ENCODE measurements at places on chromosomes 7 and 10.

DNA sequence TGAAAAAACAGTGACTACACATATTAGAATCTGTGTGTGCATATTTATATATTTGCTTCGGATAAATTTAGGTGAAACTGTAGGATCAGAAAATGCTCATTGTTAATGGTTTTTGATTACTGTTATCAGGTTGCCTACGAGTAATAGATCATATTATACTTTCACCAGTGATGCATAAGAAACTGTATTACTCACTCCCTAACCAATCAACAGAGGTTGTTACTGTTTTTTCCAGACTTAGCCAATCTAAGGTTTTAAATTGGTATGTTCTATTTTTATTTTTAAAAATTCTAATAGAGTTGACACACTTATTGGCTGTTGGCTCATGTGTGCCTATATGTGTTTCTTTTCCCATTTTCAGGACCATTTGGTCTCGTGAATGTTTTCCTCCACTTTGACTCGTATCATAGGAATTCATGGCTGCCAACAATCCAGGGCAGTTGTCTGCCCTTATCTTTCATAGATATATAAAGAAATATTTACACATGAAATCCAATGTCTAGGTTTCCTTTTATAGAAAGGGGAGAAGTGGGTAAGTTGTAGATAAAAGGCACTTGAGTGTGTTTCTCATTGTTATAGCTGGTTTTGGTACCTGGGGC is 59.2 kb downstream of the ANLN start:
- DNase-seq: no peak

DNA sequence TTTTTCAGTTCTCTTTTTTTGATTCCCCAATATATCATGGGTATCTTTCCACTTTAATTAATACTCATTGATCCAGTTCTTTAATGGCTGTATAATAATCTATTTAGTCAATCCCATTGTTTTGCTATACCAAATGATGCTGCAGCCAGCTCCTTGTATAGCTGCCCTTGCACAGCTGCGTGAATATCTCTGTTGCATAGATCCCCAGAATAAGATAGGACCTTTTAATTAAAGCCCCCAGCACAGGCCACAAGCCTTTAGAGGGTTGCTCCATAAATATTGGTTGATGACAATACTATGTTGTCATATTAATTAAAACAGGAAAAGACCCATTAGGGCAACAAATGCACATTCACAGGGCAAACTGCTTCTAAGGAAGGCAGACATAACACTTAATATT is 57.9 kb downstream of the BUB3 start:
- no peak for DNase-seq

GRCh38 chr7:105935250-105935649 is 27.8 kb upstream of the CDHR3 start:
- no peak for DNase-seq

DNA sequence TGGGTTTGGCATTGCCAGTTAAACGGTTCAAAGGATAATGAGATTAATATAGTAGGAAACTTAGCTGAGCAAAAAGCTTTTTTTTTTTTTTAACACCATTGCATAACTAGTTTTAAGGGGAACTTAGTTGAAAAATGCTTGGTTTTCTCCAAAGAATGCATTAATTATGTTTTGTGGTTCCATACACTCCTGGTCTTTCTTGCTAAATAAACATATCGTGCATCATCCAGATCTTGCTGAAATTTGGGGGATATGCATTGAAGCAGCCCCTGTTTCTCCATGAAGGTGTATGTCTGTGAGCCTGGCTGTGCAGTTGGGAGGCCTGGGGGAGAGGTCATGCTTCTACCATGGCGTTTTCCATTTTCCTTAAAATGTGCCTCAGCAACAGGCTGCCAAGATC is 558.2 kb upstream of the GALNT17 start:
- no peak for DNase-seq

DNA sequence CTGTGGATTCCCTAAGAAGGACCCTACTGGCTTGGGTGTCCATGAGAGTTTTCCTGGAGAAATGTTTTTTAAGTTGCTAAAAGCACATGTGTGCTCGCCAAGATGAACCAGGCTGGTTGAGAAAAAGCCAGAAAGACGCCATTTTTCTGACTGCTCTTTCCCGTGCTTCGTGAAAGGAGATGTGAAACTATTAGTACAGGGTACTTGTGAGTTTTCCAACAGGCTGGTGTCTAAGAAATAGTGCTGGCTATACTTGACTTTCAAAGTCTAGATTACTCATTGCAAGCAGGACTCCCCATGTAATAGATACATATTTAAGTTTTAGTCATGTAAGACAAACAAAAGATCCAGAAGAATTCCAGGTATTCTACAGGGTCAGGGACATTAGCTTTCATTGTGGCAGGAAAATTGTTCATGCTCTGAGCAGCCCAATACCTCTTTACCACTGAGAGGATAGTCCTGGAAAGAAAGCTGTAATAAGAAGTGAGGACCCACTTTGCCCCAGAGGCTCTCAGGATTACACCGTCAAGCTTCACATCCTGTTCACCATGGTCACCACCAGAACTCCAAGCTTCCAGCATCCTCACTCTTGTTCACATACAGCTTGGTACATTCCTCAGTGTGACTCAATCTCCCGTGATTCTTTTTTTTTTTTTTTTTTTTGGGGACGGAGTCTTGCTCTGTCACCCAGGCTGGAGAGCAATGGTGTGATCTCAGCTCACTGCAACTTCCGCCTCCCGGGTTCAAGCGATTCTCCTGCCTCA is 43.8 kb upstream of the ICA1 start:
- no peak for DNase-seq

DNA sequence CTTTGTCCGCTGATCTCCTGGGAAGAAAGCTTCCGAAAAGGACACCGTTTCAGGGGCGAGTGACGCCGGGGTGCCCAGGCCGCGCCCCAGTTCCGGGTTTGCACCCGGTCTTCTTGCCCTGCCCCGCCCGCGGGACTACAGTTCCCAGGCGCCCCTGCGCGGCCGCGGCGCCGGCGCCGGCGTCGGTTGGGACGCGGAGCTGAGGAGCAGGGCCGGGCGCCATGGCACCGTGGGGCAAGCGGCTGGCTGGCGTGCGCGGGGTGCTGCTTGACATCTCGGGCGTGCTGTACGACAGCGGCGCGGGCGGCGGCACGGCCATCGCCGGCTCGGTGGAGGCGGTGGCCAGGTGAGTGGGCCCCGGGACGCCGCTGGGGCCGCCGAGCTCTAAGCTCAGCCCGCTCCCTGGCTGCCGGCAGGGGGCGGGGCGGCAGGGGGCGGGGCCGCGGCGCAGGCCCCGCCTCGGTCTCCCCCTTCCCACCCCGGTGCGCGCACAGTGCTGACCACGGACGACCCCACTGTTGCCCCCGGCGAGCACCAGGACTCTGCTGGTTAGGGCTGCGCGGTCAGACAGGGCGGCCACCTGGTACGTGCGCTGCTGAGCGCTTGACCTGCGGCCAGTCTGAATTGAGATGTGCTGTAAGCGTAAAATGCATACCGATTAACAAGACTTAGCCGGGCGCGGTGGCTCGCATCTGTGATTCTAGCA is at the start of gene LHPP:
Gene LHPP (plus strand): TSS at position 182 of the 706 bp plus-strand sequence. CDS start 40 bp downstream, at position 222.
- DNase-seq: no peak

- DNase-seq: no peak
Measured at GRCh38 chr7:120400806-120401455, 128.0 kb downstream of the KCND2 start.

DNA sequence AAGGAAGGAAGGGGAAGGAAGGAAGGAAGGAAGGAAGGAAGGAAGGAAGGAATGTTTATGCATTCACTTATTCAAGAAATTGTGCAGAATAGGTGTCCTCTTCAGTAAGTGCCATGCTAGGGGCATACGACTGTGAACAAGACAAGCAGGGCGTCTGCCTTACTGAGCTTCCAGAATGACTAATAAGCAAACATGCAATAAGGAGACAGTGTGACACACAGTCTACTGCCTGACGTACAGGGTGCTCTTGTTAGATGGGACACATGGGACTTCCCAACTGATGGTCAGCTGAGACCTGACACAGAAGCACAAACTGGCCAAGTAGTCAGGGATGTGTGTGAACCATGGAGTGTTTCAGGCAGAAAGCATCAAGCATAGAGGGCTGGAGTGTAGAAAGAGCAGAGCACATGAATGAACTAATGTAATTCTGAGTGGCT is 18.2 kb downstream of the DNAJC12 start:
- DNase-seq: peak; percentile 91

GRCh38 chr7:141481971-141482370 is 69.2 kb upstream of the AGK start:
- no peak for DNase-seq

DNA sequence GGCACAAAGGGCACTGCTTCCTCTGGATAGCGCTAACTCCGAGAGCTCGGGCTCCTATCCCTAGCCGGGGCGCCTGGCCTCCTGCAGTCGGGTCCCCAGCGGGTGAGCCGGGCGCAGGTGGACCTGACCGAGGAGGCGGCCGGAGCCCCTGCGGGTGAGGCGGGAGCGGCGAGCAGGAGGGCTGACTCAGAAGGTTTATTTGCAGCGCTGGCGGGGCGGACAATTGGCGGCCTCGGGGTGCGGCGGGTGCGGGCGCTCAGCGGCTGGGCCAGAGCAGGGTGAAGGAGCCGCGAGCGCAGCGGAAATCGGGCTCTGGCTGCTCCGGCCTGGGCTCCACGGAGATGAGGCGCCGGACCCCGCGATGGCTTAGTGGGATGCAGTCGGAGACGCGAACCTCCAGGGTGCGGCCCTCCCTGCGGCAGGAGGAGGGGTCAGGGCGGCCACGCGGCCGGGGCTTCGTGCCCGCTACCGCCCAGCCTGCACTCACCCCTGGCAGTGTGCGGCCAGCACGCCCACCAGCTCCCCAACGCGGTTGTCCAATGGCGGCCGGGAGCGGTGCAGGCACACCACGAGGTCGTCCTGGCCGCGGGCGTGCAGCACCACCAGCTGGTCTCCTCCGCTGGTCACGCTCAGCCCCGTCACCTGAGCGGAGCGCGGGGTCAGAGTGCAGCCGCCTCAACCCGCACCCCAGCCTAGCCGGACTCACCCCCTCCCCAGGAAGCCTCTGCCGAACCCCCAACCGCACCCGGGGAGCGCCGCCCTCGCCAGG is 16.1 kb downstream of the MYO1G start:
- DNase-seq: no peak

DNA sequence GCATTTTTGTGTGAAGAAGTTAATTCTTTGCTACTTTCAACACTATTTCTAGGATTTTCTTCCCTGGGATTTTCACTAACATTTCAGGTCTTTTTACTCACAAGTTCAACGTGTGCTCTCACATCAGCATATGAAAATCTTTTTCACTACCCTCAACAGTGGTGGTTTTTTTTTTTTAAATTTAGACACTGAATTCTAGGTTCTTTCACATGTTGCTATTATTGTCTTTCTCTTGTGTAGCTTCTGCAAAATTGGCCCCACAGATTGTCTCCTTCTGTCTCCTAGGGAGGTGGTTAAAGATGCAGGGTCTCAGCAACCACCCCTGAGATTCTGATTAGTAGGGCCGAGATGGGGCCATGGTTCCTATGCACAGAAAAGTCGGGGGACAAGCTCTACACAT is 165.0 kb upstream of the GPR26 start:
- no peak for DNase-seq

DNA sequence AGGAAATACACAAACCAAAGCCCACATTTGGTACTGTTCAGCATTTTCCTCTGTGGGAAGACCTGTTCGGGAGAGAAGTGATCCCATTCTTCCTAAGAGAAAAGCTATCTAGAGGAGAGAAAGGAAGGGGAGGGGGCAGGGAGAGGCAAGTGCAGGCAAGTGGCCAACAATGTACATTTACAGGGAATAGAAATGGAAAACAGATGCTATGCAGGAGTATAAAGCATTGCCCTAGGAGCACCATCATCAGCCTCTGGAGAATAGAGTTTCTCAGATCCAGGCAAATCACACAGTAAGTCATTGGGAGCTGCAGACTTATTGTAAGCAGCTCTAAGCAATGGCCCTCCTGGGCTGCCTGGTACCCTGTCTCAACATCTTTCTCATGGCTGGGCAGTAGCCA is 424.4 kb upstream of the AUTS2 start:
- DNase-seq: no peak

DNA sequence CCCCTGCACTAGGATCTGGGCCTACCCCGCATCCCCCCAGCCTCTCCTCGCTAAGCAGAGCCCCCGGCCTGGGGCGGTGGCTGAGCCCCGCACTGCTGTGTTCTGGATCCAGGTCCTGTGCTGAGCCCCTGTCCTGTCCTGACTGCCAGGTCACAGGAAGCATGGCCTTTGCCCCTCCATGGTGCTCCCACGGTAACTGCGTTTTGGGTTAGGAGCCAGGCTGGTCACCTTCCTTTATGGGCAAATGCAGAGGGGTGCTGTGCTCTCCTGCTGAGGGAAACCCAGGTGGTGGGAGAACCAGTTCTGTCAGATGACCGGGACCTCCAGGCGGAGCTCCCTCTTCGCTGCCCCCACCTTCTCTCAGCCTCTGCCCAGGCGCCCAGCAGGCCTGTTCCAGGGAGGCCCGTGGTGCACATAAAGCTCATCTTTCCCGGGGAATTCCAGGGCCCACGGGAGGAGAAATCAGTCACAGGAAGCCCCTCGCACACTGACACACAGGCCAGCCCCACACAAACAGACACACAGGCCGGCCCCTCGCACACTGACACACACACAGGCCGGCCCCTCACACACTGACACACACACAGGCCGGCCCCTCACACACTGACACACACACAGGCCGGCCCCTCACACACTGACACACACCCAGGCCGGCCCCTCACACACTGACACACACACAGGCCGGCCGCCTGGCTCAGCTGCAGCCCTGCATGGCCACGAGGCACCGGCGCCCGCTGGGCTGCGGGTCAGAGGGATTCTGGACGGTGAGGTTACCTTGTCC is 75.6 kb downstream of the CFAP46 start:
- DNase-seq: no peak

DNA sequence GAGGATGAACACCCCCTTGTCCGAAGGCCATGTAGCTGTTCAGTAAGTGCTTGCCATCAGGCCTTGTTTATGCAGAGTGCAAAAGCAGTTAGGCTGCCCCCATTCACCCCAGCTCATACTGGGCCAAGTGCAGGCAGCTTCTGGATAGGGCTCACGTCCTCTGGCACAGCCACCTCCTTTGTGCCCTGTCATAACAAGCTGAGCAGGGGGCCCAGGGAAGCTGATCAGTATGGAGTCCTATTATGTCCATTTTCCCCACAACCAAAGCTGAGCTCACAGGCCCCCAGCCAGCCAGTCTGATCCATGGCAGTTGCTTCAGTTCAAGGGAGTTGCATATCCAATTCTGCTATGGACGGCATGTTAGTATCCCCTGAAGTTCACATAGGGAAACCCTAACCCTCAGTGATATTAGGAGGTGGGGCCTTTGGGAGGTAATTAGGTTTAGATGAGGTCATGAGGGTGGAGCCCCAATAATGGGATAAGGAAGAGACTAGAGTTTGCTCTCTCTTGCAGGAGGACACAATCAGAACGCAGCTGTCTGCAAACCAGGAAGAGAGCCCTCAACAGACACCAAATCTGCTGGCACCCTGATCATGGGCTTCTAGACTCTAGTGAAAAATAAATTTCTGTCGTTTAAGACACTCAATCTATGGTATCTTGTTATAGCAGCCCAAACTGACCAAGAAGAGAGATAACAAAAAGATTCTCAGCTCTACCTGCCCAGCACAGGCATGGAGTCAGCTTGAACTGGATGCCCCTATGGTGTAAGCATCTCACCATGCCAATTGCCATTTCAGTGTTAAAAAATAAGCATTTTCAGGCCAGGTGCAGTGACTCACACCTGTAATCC is 155.9 kb downstream of the FGFR2 start:
- DNase-seq: no peak
